ENCODE measurements at places on chromosomes 6 and 20. TPM values are rescaled to one million over a fixed set of nuclear protein-coding genes. Genes with fewer than 3 reads are reported as not detected.

Gene AVP
- not detected for total RNA-seq

Gene TMEM30A
- total RNA-seq, result 57.4 TPM

Gene FAM83B
- total RNA-seq, result 0.11 TPM

Gene SULF2
- 39.7 TPM for total RNA-seq

Gene IL17A
- total RNA-seq, result not detected

Gene E2F1
- total RNA-seq, result 2.3 TPM

Gene AIF1
- 10.3 TPM for total RNA-seq

Gene TNXB
- total RNA-seq, result 59.9 TPM

Gene F13A1
- total RNA-seq, result 50.9 TPM

Gene ZBTB22
- 19.9 TPM for total RNA-seq

Gene TFAP2D
- not detected for total RNA-seq

Gene MEP1A
- not detected for total RNA-seq

Gene WFDC5
- not detected for total RNA-seq

Gene MAFB
- total RNA-seq, result 6.8 TPM

Gene FKBP1C
- 0.24 TPM for total RNA-seq

Gene GMPR
- 71.0 TPM for total RNA-seq

Gene CRIP3
- total RNA-seq, result 11.2 TPM

Gene SLC12A5
- 0.73 TPM for total RNA-seq

Gene CGA
- not detected for total RNA-seq

Gene HLA-DRB1
- total RNA-seq, result 27.6 TPM

Gene EDN1
- total RNA-seq, result 5.9 TPM

Gene PTCRA
- total RNA-seq, result not detected

Gene SPAG4
- 3.5 TPM for total RNA-seq

Gene ZBTB46
- 17.4 TPM for total RNA-seq

Gene TLDC2
- total RNA-seq, result not detected

Gene DOK5
- total RNA-seq, result 26.3 TPM

Gene PKIG
- 274 TPM for total RNA-seq

Gene GSTA1
- total RNA-seq, result not detected

Gene PRRT1
- 0.83 TPM for total RNA-seq

Gene TPX2
- total RNA-seq, result 0.78 TPM

Gene EPPIN
- total RNA-seq, result not detected

Gene RPL10A
- 432 TPM for total RNA-seq

Gene FOXF2
- total RNA-seq, result 0.43 TPM
